Hematopoietic multipotent progenitor cell treated with erythropoietin and hydrocortisone succinate and interleukin-3 and kit ligand, for 4 days (in vitro differentiated cells): ENCODE measurements at places on chromosomes 5 and 9.

DNA sequence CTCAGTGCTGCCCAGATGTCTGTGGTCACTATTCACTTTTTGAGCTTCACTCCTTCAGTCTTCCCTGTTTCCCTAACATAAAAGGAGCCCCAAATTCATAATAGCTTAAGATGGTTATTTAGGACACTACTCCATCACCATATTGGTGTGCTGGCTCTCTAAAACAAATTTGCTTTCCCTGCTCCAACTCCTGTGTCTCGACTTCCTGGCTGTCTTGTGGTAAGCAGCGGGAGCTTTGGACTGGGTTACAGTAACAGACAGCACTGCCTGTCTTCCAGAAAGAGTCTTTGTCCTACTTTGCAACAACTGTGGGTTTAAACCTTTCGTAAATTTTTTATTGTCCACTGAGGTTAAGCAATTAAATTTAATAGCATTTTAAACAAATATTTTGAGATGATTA, 389.4 kb downstream of the CDH9 start:
- DNase-seq = no peak

GRCh38 chr9:130382636-130383349, 62.0 kb upstream of the ASS1 start:
- DNase-seq = no peak

DNA sequence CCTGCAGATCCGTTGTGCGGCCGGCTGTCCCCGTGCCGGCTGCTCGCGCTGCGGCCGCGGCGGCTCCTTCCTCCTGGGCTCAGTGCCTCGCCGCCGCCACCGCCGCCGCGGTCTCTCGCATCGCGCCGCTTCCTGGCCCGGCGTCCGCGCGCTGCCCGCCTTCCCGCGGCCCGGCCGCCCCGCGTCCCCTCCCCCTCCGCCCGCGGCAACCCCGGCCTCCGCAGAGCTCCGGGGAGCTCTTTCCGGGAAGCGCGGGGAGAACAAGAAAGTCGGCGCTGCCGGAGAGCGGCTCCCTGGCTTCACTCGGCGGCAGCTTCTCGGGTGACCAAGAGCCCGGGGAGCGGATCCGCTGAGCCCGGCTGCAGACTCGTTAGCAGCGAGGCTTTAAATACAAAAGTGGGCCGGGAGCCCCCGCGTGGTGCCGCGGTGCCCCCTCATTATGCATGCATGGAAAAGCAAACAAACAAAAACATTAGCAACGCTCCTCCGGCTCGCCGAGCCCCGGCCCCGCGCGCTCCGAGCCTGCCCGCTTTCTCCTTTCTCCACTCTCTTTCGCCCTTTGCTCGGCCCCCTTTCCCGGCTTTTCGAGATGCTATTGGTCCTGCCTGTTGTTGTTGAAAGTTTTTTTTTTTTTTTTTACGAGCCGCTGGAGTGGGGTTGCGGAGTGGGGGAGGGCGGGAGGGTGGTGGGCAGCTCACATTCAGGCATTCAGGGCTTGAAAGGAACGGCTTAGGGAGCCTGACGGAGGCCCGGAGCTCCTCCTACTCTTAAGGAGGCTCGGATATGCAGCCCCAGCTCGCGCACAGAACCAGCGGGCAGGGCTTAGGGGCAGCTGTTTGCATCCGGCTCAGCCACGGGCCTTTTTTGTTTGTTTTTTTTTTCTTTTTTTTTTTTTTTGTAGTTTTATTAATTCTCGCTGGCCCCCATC, at the start of gene GAS1:
Gene GAS1 (minus strand): TSS at position 361 of the 928 bp plus-strand sequence. CDS start 727 bp downstream, outside the sequence.
- DNase-seq = peak; percentile 91

DNA sequence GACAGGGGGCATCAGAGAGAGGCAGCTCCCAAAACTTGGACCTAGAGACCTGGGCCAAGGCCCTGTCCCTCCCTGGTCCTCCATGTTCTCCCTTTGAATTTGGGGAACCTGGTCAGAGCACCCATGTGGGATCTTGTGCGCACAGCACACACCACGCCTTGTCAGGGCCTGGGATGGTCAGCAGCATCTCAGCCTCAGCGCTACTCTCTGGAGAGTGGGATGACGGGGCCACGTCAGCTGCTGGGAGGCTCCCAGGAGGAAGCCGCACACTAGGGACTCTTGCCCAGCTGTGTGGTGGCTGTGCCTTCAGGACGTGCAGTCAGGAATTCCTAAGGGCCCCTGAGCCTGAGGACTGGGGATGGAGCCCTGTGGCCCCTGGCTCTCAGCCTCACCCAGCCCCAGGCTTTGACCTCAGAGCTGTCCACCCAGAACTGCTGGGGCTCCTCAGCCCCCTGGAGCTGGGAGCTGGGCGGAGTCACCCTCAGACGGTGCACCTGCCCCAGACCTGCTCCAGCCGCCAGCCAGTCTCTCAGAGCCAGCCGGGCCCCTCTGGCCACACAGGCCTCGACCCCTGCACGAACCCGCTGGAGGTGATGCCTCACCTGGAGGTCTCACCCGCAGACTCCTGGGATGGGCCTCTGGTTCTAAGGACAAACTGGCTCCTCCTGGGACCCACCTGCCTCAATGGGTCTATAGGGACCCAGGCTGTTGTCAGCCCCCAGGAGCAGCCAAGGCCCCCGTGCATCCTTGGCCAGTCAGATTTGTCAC, 38.3 kb upstream of the EGFL7 start:
- no peak for DNase-seq

DNA sequence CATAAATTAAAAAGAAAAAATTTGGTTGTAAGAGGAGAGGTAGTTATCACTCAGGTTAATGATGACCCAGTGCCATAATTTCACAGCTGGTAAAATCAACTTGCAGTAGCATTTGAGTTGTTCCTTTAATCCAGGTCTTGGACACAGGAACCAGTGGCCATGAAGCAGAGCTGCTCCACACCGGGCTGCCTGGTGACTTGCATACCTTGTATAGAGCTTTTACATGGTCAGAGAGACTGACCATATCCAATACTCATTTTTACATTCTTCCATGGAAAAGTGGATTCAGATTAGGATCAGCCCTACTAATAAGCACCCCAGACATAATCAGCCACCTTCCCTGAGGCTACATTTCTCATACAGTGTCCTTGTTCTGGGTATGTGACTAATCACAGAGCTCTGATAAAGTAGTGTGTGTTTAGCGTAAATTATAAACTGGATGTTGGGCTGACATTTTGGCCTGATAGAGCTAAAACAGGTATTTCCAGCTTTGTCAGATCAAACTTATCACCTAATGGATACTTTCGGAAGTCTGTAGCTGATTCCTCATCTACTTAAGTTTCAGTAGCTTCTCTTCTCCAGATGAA, 77.0 kb upstream of the ZSWIM6 start:
- no peak for DNase-seq

GRCh38 chr5:31767335-31768031, 128.6 kb downstream of the PDZD2 start:
- DNase-seq = peak; percentile 10
